Urothelium cell line (cell line): ENCODE measurements at places on chromosomes 4 and X.
A peak's percentile ranks its signal among the peaks of the same experiment; 100 is the strongest.

DNA sequence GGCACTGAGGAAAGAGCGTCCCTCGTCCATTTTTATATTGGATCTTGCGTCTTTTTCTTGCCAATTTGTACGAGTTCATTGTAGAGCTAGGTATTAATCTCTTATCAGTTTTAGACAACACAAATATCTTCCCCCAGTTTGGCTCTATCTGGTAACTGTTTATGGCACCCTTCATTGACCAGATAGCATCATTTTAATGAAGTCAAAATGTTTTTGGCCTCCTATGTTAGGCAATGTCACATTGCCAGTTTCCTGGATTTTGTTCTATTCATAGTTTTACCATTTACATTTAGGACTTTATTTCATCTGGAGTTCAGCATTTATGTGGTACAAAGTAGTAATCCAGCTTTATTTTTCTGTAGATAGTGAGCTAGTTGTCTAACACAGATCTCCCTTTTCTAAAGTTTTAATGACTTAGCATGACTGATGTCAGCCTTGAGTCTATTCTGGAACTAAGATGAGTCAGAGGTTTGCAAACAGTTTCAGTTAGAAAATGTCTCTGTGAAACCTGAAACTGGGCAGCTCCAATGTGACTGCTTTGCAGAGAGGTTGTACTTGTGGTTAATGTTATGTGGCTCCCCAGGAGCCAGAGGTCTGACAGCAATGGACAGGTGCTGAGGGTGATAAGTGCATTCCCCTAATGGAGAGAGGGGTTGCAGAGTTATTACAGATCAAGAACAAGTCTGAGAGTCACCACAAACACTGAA is 5.3 kb upstream of the STBD1 start:
- peak; percentile 77 for DNase-seq

GRCh38 chrX:44871931-44872820 is 812 bp upstream of the KDM6A start:
- peak; percentile 36 for DNase-seq

GRCh38 chr4:16875487-16875886 is 23.0 kb downstream of the LDB2 start:
- peak; percentile 24 for DNase-seq

DNA sequence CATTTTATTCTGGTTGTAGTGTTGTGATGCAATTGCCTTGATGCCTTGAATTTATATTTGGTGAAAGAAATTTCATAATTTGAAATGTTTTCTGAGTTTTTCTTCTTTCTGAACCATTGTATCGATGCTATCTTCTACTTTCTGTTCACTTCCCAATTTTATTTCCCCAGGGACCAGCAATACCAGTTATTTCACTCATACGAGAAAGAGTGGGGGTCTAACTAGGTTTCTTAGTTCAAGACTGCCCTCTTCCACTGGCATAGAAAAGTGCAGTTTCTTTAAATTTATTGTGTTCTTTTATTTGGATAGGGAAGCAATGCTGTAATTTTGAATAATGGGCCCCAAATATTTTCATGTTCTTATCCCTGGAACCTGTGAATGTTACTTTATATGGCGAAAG is 544.0 kb upstream of the ADGRL3 start:
- DNase-seq: no peak

DNA sequence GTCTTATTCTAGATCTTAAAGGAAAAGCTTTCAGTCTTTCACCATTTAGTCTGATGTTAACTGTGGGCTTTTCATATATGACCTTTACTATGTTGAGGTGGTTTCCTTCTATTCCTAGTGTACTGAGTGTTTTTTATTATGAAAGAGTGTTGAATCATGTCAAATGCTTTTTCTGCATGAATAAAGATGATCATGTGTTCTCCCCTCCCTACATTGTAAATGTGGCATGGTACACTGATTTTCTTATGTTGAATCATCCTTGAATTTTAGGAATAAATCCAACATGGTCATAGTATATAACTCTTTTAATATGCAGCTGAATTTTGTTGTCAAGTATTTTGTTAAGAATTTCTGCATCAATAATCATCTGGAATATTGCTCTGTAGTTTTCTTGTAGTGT is 4.3 kb downstream of the CLGN start:
- no peak for DNase-seq

GRCh38 chr4:150080875-150081274 is 2.6 kb downstream of the DCLK2 start:
- no peak for DNase-seq

DNA sequence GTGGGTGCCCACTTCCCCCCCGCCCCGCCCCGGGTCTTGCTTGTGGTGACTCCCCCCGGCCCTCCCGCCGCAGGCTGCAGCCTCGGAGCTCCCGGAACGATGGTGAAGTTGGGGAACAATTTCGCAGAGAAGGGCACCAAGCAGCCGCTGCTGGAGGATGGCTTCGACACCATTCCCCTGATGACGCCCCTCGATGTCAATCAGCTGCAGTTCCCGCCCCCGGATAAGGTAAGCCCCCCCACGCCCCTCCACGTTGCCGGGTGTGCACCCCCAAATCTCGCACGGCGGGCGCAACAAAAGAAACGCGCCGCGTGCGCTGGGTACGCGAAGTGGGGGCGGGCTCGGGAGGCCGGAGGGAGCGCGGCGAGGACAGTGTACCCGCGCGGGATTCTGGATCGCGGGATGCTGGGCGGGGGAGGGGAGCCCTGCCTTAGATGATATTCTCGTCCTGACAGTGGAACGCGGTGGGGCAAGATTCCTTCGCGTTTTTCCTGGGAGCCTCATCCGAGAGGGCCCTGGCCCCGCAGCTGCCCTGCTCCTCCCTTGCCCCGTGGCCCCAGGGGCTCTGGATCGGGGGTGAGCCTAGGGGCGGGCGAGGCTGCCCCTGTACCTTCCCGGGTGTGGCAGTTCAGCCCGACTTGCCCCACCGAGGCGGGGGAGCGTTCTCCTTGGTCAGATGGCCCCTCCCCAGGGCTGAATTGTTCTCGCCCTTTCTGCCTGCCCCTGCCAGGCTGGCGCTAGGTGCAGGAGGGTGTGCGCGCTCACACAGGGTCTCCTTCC is 819 bp downstream of the NSG1 start:
- DNase-seq: no peak

DNA sequence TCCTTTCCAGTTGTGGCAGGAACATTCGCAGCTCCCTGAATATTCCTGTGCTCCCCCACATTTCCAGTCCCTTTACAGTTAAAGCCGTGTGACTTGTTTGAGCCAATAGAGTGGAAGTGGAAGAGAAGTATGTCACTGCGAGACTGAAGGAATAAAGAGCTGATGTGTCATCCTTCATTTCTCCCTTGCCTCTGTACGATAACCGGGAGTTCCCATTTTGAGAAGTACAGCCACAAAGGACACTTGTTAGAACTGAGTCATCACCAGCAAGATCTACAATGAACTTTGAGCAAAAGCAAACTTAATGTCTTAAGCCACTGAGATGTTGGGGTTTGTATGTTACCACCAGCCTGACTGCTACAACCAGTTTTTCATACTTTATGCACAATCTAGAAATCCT is 92.3 kb downstream of the SPRY1 start:
- peak; percentile 73 for DNase-seq

DNA sequence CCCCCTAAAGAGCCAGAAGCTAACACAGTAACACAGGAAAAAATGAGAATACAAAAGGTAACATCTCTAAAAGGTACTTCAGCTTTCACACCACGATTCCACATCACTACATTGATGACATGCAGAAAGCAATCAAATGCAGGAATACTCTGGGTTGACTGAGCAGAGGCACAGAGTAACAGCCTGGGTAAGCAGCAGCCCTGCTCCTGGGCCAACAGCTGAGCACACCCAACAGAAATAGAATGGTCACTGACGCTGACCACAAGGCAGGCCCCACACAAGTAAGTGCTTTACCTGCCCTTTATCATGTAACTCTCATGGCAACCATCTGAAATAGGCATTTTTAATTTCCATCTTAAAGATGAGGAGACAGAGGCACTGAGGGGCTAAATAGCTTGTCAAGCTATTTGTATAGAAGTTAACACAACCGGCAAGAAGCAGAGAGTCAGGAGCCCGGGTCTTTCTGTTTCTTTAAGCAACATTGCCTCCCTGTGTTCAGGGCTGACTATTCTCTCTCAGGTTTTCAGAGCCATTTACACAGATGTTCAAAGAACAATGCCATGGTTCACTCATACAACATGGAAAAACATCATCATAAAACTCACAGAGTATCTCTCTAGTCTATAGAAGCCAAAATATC is 168.9 kb downstream of the ZNF674 start:
- peak; percentile 58 for DNase-seq

DNA sequence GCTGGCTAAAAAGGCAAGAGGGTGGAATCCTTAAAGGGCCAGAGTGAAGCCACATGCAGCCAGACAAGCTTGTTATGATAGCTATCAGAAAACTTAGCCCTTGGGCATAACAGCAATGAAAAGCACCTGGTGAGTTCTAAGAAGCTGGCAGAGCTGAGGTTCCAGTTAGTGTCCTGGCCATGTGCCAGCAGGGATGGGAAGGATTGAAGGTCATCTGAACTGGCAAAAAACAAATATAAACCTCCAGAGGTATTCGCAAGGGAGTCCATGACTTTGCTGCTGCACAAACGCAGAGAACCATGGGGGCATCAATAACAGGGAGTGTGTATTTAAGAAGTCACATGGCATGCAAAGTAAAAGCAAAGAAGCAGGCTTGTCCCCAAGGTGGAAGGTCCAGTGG is 208.9 kb downstream of the FAM47A start:
- DNase-seq: no peak

DNA sequence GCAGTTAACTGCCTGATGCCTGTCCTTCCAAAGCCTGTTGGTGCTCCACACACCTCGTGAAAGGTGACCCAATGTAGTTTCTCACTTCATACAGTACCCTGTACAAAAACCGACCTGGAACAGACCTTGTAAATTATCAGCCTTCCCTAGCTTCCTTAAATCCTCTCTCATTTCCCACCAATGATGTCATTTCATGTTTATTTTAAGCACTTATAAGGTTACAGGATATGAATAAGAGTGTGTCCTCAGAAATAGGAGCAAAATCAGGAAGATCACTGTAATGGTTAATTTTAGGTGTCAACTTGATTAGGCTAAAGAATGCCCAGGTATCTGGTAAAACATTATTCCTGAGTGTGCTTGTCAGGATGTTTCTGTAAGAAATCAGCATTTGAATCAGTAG is 44.7 kb downstream of the TMEM150C start:
- DNase-seq: no peak

DNA sequence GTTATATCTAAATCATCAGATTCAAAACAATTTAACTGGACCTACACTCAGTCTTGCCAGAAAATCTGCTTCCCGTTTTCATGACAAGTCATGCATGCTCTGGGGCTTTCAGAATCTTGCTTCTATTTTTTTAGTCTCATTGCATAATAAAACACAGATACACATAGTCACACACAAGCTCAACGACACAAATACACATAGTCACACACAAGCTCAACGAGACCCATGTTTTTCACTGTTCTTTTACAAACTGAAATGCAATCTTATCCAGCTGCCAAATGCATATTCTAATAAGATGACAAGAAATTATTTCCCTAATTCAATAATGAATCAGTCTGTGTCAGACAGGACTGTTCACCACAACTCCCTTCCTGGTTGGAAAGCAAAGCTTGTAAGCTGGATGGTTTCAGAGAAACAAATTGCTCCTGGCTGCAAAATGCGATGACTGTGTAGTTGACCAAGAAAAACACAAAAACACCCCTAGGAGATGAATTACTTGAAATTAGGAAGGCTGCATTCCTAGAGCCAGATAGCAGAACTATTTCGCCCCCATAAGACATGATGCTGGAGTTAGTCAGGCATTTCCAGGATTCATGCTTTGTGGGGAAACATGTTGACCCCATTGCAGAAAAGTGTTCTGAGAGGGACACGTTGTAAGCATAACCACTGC is 208.7 kb downstream of the CHIC2 start:
- DNase-seq: no peak

GRCh38 chrX:38860106-38861013 is 59.1 kb downstream of the MID1IP1 start:
- no peak for DNase-seq

DNA sequence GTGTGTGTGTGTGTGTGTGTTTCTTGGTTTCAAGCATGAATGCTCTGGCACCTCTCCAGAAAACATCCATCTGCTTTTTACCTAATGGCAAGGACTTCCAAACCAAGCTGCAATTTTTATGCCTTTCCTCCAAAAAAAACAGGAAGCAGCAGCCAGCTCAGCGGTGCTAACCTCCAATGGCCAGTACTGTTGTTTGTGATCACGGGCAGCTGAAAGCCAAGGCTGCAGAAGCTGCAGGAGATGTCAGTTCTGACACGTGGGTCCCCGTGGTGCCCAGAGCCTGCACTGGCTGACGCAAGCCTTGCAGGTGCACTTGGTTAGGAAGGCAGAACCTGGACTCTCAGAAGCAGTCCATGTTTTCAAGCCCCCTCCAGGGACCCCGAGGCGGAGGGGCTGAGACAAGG is 313.6 kb upstream of the DDX53 start:
- DNase-seq: no peak

GRCh38 chr4:114237997-114238396 is 258.6 kb upstream of the ARSJ start:
- no peak for DNase-seq

- peak; percentile 8 for DNase-seq
Observed at GRCh38 chrX:129908636-129909035, 2.7 kb downstream of the UTP14A start.

DNA sequence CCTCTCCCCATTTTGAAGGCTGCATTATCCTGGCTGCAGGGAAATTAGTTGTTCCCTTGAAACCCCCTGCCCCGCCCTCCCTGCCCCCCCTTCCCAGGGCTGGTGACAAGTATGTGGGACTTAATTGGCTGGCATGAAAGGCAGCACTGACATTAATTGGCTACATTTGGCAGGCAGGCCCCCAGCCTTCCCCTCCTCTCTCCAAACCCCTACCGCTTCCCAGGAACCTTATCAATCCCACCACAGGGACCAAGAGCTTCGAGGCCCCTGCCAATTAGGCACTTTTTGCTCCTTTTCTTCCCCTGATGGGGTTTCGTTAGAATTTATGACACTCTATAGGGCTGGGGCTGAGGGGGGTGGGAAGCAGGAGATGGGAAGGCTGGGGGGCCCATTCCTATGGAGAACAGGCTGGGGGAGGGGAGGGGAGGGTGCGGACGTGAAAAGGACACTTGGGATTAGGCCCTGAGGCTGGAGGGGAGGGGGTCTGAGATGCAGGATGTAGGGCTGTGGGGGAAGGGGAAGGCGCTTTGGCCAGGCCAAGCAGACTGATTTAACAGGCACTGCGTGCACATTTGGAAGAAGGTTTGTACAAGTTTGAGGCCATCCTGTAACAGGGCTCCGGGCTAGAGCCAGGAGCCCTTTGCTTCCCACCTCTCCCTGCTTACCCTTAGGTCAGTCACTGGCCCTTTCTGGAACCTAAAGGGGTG is 52.2 kb downstream of the EFNB1 start:
- DNase-seq: no peak

DNA sequence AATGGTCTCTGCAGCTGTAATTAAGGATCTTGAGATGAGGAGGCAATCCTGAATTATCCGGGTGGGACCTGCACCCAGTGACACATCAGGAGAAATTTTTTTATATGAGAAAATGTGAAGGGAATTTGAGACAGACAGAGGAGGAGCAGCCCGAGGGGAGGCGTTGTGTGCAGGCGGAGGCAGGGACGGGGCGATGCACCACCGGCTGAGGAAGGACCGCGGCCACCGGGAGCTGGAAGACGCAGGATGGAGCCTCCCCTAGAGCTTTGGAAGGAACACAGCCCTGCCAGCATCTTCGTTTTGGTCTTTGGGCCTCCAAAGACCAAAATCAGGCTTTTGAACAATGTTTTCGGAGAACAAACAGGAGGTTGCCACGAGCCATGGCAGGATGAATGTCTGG is 85.0 kb upstream of the ADRA2C start:
- no peak for DNase-seq

- DNase-seq: no peak
Observed at GRCh38 chr4:108327642-108328382, 159.1 kb upstream of the LEF1 start.

- no peak for DNase-seq
Observed at GRCh38 chr4:110250023-110250387, 51.6 kb upstream of the ELOVL6 start.
